ENCODE measurements at places on chromosomes 6 and 20.

- DNase-seq, result no peak
Observed at GRCh38 chr6:70527071-70527737, 39.5 kb upstream of the SDHAF4 start.

DNA sequence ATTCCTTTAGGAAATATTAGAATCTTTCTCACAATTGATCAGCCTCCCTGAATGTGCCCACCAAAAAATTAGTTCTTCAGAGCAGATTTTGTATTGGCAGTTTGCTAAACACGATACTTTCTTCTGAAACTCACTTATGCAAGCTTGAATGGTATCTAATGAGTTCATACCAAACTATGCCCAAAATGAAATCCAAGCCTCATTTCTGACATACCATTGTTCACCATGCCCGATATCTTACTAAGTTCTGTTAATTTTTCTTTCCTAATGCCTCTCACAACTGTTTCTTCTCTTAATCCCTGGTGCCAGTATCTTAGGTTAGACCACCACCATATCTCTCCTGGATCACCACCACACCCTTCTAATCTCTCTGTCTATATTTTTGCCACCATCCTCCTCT, 755.9 kb downstream of the KIF16B start:
- DNase-seq, result no peak

- DNase-seq, result no peak
Observed at GRCh38 chr6:109383438-109383940, 1.2 kb upstream of the CD164 start.

DNA sequence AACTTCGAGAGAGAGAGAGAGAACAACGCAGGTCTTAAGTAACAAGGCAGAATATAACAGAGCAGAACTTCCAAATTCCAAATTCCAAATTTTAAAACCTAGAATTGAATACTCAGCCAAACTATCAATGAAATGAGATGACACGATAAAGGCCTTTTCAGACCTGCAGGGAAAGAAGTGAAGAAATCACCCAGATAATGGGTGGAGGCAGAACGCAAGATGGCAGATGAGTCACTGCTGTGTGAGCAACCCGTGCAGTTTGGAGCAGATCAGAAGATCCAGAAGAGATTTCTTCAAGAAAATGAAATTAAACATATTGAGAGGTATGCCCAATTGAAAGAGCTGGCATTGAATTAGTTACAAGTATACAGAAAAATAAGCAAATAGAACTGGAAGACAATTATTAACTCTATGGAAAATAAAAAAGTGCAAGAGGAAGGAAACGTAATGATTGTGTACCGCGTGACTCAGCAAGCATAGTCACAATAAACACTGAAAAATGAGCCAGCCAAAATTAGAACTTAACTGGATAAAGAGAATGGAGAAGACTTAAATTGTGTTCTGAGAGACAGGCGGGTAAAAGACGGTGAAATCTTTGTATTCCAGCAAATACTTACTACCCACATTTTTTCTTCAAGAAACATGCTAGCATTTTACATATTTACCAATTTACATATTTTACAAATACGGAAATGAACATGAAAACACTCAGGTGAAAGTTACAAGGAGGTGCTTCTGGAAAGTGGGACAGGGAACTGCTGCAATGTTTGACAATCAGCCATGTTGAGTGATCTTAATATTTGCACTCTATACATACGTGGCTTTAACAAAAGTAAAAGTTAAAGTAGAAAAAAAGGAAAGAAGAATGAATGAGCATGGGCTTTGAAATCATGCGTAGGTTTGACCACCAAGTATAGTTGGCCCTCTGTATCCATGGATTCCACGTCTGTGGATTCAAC, 87.9 kb upstream of the CDYL start:
- no peak for DNase-seq

GRCh38 chr6:100685747-100686146, 195.4 kb downstream of the ASCC3 start:
- no peak for DNase-seq

- DNase-seq, result no peak
Observed at GRCh38 chr6:110882274-110882619, 7.7 kb downstream of the AMD1 start.

GRCh38 chr6:150573041-150573681, 26.5 kb upstream of the PLEKHG1 start:
- DNase-seq, result no peak

- no peak for DNase-seq
Observed at GRCh38 chr20:2983508-2983907, 59.9 kb upstream of the GNRH2 start.
